SHP77 (cell line): ENCODE measurements at places on chromosomes 3 and 15.

GRCh38 chr3:143824735-143825385 is 23.4 kb downstream of the SLC9A9 start:
- DNase-seq = no peak

GRCh38 chr15:76336254-76337058 is at the start of gene ISL2:
TSS of gene ISL2 (plus strand) at chr15:76336773. CDS start at chr15:76336884, 111 bp downstream.
- DNase-seq = no peak

- DNase-seq = no peak
Observed at GRCh38 chr3:174403831-174404230, 455.3 kb upstream of the NAALADL2 start.

GRCh38 chr3:4938281-4938982 is 40.8 kb upstream of the BHLHE40 start:
- DNase-seq = no peak

GRCh38 chr15:52006702-52007340 is 12.2 kb upstream of the MAPK6 start:
- DNase-seq = no peak
